ENCODE measurements at places on chromosomes 2 and 18. TPM values are rescaled to one million over a fixed set of nuclear protein-coding genes. Genes with fewer than 3 reads are reported as not detected.

GRCh38 chr18:60191926-60192325, 180.6 kb downstream of the MC4R start:
- no peak for DNase-seq

KCNIP3 gene
- polyA plus RNA-seq = 14.6 TPM

DNA sequence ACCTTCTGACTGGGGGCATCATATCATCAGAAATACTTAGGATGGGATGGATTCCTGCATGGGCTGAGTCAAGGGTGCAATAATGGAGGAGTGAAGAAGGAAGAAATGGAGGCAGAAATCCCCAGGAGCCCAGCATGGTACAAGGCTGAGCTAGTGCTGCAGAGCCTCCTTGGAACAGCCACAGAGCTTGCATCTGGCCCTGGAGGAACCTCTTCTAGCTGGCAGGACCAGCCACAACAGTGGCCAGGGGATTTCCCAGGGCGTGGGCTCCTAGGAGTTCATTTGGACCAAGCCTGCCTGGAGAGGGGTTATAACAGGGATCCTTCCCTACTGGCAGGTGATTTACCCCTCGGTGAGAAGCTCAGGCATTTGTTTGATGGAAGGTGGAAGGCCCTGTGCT, 4.7 kb upstream of the IL37 start:
- DNase-seq = no peak

CNDP1 gene
- 0.72 TPM for polyA plus RNA-seq

Data from right renal pelvis (tissue), 4 donors.